OCI-M1 (cell line): ENCODE measurements at places on chromosomes 1 and 21.

GRCh38 chr1:68225781-68226180 is 6.5 kb downstream of the WLS start:
- no peak for DNase-seq

DNA sequence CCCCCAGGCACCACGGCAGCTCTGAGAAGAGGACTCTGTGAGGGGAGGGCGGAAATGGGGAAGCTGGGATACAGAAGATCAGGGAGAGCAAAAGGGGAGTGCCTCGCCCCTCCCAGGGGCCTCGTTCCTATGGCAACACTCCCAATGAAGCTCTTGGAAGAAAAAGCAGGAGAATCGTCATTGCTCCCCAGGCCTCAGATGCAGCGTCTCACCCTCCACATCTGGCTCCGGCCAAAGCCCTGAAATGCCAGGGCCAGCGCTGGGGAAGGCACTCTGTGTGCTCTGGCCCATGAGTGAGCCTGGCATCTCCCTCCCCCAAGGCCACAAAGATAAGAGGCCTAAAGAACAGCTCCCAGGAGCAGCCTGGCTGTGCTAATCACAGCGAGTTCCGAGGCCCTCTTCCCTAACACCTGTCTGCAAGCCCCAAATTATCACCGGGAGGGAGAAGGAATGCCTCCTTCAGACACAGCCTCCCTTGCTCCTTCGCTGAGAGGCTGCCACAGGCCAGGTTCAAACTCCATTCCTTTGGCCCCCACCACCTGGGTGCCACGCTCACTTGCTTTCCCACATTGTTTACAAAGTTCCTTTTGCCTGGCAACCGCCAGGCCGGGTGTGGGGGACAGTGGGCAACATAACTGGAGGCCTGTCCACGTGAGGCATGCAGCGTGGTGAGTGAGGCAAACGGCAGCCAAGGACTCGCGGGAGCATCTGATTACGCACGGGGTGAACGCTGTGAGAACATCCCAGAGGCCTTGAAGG is 27.8 kb downstream of the ECE1 start:
- no peak for DNase-seq

GRCh38 chr1:5907386-5907785 is 84.8 kb downstream of the NPHP4 start:
- DNase-seq = no peak

DNA sequence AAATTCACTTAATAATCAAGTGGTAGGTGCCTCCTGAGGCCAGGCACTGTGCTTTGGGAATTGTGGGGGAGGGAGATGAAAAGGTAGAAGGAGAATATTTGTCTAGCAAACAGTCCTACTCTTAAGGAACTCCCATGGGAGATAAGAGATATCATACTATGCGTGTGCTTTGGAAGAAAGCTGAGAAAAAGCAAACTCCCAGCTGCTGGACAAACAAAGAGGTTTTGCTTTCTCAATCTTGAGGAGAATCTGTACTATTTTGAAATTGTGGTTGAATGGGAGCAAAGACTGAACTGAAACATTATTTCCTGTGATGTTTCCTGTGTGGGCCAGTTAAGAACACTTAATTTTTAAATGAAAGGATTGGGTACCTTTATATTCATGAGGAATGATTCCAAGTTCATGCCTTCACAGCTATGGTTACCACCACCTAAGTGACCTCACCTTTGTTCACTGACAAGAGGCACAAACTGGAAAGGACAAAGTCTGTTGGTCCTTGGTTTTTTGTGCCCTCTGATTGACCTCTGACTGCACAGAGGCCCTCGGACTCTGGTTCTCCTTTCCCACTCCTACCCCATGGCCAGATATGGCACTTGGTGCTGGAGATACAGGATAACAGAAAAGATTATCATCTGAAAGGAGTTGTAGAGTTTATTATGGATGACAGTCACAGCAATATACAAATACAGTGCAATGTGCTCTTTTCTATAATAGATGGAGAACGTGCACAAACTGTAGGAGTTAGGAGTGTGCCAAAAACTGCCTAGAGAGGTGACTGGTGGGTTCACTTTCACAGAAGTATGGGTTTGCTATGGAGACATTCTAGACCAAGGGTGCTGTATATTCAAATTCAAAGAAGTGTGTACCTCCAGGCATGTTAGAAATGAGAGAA is 1.6 kb downstream of the CD53 start:
- peak; percentile 75 for DNase-seq
